ENCODE measurements at places on chromosomes 6 and 20.

DNA sequence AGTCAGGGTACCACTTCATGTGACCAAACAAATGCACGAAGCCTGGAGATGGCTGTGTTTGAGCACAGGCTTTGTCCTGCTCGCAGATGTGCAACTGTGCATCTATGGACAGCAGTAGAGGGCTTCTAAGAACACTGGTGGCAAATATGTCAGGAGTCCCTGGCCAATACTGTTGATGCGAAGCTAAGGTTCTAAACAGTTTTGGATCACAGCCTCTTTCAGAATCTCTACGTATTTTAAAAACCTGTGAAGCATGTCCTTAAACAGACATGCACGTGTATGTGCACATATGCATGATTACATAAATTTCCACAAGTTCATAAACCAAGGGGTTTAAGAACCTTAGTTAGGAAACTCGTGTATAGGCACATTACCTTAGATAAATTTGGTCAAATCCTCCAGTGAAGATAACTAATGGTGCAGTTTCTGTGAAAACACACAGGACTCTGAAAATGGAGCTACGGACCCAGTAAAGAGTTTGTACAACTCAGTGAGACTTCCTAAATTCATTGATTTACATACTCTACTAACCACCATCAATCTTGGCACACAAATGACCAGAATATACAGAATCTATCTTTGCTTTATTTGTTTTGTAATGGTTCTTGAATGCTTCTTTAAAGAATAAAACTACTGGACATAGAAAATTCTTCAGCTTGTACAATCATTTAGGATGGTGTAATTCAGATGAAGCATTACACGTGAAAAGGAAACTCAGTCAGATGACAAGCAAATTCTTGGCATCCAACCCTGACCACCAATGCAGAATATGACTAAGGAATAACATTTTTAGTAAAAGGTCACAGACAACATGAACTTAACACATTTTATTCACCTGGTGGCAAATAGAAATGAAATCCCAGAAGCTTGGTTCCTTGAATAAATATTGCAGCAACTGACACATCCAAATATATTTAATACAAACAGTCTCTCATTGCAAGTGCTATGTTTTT lies 27.4 kb downstream of the KCNQ5 start:
- DNase-seq, result no peak

DNA sequence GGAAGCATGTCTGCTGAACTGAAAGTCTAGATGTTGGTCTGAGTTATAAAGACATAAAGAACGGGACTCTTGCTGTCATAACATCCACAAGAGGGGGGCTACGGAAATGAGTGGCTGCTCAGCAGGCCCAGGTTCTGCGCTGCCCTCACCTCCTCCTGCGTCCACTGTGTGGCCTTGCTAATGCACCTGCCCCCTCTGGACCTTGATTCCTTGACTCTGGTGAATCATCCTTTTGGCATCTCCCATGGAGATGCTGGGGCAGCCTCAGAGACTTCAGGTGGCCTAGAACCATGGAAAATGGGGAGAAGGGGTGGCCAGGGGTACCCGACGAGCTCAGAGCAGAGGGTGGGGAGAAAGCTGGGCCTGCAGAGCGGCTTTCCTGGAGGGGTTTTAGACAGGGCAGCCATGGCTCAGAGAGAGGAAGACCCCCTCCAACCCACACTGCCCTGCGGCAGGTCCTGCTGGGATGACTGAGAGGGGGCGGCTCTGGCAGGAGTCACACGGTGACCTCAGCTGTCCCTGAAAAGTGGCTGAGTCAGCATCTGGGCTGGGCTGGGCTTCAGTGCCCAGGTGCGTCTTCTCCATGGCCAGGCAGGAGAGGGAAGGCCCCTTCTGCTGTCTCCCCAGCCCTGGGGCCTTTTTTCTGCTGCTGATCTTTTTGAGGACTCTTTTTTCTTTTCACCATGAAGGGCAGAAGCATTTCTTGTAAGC lies 46.9 kb downstream of the DLGAP4 start:
- no peak for DNase-seq

GRCh38 chr6:168849459-168849858 lies 404.2 kb downstream of the THBS2 start:
- DNase-seq, result no peak

- DNase-seq, result no peak
These were observed 150.5 kb downstream of the TBXT start for GRCh38 chr6:166017032-166017635.

DNA sequence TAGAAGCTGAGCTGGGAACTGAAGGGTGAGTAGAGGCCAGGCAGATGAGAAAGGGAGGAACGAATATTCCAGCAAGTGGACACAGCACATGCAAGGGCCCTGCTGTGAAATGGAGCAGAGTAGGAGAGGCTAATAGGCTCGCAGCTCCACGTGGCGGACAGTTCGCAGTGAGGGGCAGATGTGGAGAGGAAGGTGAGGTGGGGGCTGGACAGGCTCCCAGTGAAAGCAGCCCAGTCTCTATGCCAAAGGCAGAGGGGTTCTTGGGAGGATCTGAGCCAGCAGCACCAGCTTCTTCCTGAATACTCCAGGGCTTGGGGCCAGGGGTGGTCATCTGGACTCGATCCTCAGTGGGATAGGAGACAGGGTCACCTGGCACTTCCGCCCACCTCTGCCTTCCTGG lies 81.0 kb downstream of the CEBPB start:
- no peak for DNase-seq

- peak; percentile 13 for DNase-seq
These were observed 165.0 kb upstream of the POU3F2 start for GRCh38 chr6:98669371-98669770.

GRCh38 chr6:110392727-110393126 lies 22.6 kb downstream of the DDO start:
- no peak for DNase-seq

DNA sequence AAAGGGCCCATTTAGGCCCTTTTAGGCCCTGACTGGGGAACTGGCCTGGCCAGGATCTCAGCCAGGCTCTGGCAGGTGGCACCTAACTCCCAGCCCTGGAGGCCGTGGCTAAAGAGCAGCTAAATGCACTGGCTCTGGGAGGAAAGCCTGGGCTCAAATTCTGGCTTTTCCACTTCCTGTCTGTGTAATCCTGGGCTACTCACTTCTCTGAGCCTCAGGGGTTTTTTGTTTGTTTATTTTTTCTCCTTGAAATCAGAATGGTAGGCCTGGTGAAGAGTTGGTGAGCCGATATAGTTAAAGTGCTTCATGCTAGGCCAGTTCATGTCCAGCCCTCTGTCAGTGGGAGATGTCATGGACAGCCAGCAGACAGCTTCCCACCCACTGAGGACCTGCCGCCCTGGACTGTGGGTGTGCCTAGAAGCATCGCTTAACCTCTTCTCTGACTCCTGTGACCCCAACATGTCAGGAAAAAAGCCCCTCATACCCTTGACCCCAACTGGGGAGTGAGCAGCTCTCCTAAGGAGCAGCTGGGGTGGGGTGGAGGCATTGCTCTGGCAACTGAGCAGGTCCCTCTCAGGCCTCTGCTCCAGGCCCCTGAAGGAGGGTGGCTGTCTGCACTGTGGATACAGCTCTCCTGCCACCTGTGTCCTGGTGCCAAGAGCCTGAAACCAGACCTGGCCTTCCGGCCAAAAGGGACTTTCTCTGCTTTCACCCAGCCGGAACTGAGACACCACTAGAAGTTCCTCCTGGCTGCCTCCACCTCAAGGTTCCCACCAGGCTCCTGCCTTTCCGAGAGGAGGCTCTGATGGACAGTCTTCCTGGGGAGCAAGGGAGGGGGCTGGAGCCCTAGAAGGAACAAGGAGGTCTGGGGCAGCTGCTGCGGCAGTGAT lies 57.2 kb upstream of the MYL9 start:
- no peak for DNase-seq

- DNase-seq, result no peak
These were observed 50.7 kb downstream of the ANKRD60 start for GRCh38 chr20:58177799-58178198.

DNA sequence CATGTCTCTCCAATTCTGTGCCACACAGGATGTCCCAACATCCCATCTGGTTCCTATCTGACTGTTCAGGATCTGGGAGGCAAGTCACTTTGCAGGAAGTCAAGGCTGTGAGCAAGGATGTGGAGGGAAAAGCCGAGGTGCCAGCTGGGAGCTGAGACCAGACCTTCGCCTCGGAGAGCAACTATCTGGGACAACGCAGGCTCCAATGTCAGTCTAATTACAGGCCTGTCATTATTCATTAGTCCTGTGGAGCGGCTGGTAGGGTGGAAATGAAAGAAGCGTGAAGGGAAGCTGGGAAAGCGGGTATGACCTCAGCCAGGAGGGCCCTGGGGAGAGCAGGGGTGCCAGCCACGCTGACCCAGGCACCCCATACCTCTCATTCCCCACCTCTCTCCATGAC lies 147.3 kb downstream of the UNC5CL start:
- DNase-seq, result no peak

DNA sequence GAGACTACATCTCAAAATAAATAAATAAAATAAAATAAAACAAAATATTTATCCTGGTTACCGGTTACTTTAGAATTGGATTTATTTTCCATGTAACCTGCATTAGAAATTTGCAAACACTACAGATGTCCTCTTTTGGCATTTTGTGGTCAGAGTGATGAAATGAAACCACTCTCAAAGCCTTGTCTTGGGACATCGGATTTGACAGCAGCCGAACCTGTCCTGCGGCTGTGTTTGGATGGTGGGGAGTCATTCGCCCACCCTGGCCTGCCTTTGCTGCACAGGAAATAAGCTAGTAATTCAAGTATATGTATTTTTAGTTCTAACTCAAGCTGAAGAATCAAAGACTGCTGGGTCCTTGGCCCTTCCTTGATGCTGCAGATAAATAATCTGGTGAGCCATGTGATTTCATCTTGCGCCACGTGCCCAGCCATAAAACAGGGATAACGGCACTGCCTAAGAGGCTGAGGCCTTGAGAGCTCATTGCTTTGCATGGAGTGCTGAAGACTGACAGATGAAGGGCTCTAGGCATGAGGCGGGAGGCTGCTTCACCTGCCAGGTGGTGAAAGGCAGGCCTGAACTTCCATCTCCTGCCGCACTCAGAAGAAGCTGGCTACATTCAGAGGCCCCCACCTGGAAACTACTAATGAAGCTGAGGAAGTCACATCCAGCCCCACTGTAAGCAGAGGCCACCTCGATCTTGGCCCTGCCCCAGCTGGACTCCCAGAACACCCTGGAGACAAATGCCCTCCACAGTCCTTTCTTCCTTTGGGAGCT lies 76.9 kb downstream of the NOL4L start:
- DNase-seq, result no peak

- no peak for DNase-seq
These were observed 193.5 kb upstream of the CNR1 start for GRCh38 chr6:88359530-88360202.

DNA sequence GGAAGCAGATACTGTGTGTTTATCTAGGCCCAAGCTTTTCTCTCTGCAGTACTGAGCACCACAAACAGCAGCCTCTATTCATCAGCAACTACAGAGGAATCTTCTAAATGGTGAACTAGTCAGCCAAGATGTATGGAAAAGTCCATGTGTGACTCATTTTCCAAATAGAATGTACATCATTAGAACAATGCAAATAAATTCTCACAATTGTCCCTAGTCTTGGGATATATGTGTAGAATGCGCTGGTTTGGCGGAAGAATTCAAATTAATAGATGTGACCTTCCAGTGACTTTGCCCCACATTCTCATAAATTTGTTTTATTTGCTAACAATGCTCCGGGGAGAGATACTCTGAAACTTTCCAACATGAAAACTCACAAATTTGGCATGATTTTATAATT lies 436.2 kb downstream of the CBLN4 start:
- no peak for DNase-seq

- no peak for DNase-seq
These were observed 860.8 kb upstream of the MAP3K7 start for GRCh38 chr6:91447530-91448254.

- DNase-seq, result no peak
These were observed 3.9 kb downstream of the SYTL3 start for GRCh38 chr6:158653577-158654354.

GRCh38 chr6:142009647-142010046 lies 123.1 kb upstream of the GJE1 start:
- DNase-seq, result no peak

DNA sequence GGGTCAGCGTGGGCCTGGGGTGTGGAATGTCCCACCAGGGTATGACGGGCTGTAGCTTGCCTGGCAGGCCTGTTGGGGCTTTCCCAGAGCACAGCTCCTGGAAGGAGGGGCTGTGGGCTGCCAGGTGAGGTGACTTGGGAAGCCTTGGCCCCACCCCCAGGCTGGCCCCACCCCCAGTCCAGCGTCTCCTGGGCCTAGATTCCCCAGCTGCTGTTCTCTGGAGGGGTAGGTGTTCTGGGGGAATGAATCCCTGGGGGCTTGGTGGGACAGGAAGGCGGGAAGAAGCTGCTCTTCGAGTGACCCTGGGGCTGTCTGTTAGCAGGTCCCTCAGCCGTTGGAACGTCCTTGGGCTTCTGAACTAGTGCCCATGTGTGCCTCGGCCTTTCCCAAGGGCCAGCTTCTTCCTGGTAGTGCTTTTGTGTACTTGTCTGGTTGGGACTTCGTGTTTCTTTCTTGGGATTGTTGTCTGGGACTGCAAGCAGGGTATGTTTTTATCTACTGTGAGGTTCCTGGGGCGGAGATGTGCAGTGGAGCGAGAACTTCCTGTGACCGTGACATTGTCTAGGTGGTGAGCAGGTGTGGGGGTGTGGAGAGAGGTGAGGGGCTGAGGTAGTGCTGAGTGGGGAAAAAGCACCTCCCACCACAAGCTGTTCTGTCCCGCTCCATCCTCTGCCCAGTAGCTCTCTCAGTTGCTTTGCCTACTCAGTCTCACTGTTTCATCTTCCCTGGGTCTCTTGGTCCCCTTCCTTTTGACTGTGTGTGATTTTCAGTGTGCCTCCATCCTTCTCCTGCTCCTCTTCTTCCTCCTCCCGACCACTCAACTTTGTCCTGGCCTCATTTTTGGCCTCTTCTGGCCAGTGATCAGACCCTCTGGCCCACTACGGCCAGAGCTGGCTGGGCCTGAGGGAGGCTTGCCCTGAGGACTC lies 1.3 kb upstream of the DDR1 start:
- peak; percentile 67 for DNase-seq

GRCh38 chr6:88761237-88762031 lies 202.0 kb downstream of the RNGTT start:
- no peak for DNase-seq

GRCh38 chr20:31675828-31676608 lies 38.3 kb downstream of the COX4I2 start:
- no peak for DNase-seq

DNA sequence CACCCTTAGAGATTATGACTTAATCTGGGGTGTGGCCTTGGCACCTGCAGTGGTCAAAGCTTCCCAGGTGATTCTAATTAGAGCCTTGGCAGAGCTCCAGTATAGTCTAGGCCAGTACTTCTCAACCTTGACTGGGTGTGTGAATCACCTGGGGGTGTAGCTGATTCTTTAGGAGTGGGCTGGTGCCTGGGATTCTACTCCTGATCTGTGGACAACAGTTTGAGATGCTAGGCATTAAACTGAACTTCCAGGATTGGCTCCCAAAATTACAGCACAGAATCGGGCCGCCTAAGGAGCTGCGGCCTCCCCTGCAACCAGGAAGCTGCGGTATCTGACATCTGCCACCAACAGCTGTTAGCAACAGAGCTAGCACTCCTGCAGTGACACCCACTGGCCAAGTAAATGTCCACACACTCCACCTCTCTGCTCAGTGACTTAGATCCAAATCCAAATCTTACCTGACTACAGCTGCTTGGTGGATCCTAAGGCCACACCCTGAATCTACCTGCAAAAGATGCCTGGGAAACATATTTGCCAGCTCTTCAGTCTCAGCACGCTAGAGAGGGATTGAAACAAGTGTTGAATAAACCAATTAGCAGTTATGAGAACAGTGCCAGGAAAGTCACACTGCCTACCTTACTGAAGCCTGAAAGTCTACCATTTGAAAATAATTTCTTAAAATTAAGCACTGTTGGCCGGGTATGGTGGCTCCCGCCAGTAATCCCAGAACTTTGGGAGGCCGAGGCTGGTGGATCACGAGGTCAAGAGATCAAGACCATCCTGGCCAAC lies 126.7 kb downstream of the UNC5CL start:
- DNase-seq, result no peak

- DNase-seq, result no peak
These were observed 2.4 kb downstream of the DSP start for GRCh38 chr6:7543789-7544424.
